ENCODE measurements at places on chromosomes 2 and 18.

DNA sequence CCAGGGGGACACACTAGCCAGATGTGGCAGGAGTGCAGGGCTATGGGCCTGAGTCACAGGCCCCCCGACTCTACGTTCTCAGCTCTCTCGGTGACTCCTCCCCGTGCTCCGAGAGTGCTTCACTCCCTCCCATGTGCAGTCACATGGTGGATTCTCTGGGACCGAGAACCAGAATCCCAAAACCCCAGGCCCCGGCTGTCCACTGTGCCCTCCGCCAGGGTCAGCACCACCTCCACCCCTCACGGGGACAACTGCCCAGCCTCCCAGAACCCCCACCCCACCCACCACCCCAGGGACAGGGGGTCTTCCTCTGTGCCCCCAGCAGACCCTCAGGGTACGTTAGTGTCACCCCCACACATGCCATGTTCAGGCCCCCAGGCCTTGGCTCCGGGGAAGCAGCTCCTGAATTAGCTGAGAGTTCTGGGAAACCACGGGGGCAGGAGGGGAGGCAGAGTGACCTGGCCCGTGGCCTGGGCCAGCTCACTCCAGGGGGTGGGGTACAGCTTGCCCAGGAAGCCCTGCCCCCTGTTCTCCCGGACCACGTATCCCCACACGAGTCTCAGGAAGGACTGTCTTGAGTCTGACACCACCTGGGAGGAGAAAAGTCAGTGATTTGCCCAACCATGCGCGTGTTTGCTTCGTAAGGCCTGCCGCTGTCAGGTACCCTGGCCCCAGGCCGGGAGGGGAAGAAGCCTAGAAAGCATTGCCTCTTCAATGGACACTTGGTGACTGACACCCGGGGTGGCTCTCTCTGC, 4.4 kb downstream of the RAMP1 start:
- DNase-seq: no peak

GRCh38 chr2:128317181-128317898, 1.3 kb downstream of the HS6ST1 start:
- peak; percentile 25 for DNase-seq

DNA sequence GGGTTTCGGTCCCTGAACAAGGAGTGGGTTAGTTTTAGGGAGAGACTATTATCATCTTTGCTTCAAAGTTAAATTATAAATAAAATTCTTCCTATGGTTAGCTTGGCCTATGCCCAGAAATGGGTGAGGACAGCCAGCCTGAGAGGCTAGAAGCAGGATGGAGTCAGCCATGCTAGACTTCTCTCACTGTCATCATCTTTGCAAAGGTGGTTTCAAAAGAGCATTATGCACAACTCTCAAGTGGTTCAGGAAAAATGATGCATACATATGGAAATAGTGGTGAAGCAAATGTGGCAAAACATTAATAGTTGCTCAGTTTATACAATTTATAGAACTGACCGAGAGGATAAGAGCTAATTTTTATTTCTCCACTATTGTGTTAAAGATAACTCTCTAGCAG, 283.9 kb upstream of the FBXO11 start:
- no peak for DNase-seq

GRCh38 chr2:241620419-241620769, 16.6 kb downstream of the THAP4 start:
- no peak for DNase-seq

DNA sequence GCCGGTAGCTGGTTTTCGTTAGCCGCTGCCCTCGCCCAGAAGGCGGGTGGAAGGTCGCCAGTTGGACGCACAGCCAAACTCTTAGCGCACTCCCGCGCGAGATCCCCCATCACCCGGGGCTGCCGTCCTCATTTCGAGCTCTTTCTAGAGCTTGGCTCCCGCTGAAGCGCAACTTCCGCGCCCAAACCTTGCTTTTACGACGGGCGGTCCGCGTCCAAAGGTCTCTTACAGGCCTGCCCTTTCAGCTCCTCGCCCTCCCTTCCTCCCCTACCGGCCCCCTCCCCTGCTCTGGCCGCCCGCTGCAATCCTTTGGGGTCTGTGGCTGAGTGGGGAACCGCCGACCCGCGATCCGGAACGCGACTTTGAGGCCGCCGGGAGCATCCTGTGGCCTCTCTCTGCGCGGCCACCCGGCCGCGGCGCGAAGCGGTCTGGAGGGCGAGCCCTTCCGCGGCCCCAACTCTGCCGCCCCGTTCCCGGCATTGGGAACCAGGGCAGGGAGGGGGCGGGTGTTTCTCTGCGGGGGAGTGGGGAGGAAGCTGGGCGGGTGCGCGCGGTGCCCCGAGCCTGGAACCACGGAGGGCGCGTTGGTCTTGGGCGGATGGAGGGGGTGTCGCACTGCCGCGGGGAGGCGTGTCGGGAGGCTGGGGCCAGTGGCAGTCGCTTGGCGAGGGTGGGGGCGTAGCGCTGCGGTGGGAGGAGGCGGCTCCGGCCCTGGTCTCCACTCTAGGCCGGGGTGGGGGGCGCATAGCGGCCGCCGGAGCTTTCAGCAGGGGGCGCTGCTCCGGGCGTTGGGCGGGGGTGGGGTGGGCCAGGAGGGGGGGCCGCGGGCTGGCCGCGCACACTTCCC, at the start of gene GDF7:
Gene GDF7, plus strand, starts transcription at position 841 of the 847 bp plus-strand sequence. CDS start 96 bp downstream, outside the sequence.
- DNase-seq: no peak

DNA sequence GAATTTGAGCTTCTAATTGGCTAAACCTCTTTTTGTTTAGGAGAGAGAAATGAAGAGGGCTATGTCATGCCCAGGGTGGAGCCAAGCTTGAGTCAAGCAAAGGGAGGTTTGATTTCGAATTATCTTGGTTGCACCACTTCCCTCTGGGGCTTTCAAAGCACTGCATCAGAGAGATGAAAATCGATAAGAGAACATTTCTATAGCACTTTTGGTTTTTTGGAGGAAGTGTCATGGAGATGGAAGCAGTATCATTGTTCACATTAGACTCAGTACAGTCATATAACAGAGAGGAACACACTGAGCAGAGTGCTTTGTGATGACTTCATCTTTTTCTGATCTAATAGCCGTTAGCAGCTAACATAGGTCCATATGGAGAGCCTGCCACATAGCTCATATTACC, 120.3 kb upstream of the UXS1 start:
- no peak for DNase-seq

DNA sequence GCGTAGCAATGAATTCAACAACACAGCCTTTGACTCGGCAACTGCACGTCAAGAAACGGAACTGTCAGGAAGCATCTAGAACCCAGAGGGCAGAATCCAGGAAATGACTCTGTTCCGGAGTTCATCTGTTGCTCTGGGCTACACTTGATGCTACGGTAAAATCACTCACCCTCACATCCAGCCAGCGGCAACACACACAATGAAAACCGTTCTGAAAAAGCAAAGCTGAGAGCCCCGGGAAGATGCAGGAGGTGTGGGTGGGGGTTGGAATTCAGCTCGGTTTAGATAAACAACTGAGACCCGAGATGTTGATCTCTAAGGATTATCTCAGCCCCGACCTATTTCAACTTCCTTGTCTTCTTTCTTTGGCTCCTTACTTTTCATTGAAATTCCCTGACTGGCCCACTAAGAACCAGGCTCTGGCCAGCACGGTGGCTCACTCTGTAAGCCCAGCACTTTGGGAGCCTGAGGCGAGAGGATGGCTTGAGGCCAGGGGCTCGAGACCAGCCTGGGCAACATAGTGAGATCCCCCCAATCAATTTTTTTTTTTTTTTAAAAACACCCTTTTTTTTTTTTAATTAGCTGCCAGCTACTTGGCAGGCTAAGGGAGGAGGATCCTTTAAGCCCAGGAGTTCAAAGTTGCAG, 13.3 kb upstream of the RAB17 start:
- DNase-seq: no peak

- no peak for DNase-seq
Observed at GRCh38 chr2:172551271-172551670, 4.6 kb upstream of the PDK1 start.

DNA sequence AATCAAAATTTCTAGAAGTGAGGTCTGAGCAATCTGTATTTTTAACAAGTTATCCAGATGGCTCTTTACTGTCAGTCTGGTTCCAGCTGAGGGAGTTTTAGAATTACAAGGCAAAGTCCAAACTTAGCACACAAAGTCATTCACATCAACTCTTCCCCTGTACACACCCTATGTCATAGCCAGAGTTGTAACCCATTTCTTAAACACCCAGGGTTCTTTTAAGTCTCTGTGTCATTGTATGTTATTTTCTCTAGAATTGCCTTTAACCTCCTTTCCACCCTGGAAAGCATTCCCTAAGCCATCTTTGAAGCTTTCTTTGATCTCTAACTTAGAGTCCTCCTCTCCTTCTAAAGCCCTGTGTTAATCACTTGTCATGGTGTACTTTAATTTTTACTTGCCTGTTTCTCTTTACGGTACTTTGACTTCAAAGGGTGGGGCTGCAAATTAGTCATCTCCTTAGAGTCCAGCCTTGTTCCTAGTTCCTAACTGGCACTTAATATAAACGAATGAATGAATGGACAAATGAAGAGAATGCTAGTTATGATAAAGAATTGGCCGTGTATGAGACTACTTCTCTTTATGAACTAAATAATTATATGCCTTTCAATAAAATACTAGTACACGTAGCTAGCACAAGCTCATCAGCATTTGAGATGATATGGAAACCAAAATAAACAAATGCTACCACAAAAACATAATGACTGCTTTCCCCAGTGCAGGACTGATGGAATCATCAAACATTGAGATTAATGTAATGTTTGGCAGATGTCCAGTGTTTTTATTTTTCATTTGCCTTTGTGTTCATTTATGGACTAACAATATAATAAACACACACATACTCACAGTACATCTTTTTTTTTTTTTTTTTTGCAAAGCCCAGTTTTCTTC, 11.9 kb upstream of the ACTR3 start:
- DNase-seq: peak; percentile 27

GRCh38 chr2:232132181-232132580, 170.7 kb downstream of the DIS3L2 start:
- no peak for DNase-seq

DNA sequence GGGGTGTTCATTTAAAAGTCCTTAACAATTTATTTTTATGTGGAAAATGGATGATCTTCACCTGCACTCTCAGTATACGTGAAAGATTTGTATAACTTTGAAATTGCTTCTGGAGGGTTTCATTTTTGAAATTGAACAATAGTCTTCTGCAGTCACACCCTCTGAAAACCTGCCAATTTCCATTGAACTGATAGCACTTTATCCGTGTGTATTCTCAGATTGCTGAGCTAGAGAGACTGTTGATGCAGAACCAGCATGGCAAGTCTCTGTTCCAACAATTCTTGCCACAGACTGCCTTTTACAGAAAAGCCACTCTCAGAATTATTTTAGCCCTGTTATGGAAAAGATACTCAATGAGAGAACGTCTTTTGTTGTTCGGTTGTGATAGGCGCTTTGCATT, 6.6 kb upstream of the GULP1 start:
- no peak for DNase-seq

GRCh38 chr2:141513853-141514252, 617.0 kb downstream of the LRP1B start:
- no peak for DNase-seq

DNA sequence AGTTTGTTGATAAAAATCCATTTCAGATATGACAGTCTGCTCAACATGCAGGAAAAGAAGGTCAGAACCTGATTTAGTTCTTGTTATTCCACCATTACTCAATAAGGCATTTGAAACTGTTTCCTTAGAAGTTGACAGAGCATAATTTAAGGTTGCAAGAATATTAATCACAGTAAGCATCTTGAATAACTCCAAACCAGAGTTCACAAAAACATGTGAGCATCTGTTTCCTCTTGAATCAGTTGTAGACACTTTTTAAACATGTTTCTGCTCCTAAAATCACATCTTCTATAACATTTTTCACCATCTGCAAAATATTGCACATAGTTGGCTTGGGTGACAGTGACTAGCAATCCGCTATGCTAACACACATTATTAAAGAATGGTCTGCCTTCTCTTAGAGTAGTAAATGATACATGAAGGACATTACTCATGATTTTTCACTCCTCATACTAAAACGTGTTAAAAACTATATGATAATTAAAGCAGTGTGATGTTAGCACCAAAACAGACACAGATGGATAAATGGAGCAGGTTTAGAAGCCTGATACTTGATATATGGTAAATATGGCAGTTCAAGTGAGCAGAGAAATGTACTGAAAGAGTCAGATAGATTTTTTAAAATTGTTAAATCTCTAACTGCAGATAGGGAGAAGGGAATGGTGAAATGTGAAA, 30.3 kb downstream of the AKAIN1 start:
- no peak for DNase-seq

DNA sequence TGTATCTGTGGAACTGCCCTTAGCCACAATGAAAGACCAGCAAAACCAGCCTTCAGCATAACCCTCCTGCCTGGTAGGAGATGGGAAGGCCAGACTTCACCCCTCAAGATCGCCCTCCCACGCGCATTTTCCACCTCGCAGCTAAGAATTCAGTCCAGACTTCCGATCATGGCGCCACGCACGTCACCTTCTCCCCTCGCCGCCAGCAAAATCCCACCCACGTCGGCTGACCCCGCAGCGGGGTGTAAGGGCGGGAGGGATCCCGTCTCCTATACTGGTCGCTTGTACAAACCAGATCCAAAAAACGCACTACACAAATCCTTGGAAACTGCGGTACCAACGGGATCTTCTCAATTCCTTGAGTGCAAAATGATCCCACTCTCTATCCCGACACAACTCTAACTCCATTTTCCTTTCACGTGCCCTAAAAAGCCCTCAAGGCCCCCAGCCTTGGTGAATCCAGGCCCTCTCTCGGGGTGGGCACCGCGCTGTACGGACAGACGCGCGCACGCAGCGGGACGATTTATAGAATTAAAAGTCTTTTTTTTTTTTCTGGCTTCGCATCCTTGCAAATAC, 1.0 kb upstream of the BMPR2 start:
- DNase-seq: peak; percentile 52
